ENCODE measurements at places on chromosomes 3 and 15.
A peak's percentile ranks its signal among the peaks of the same experiment; 100 is the strongest.

GRCh38 chr15:91517491-91518200 lies 335.9 kb upstream of the SLCO3A1 start:
- DNase-seq = peak; percentile 75

- DNase-seq = no peak
Observed at GRCh38 chr15:41043276-41043951, 72.7 kb downstream of the INO80 start.

GRCh38 chr3:105394177-105394576 lies 27.5 kb downstream of the ALCAM start:
- no peak for DNase-seq

DNA sequence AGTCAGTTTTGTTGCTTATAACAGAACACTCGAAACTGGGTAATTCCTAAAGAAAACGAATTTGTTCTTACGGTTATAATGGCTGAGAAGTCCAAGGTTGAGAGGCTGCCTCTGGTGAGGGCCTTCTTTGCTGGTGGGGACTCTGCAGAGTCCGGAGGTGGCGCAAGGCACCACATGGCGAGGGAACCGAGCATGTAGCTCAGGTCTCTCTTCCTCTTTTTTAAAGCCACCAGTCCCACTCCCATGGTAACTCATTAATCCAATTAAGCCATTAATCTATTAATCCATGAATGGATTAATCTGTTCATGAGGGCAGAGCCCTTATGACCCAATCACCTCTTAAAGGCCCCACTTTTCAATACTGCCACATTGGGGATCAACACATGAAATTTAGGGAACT lies 50.0 kb downstream of the ROPN1B start:
- DNase-seq = no peak

GRCh38 chr3:125141596-125142419 lies 70.7 kb downstream of the SLC12A8 start:
- peak; percentile 50 for DNase-seq

DNA sequence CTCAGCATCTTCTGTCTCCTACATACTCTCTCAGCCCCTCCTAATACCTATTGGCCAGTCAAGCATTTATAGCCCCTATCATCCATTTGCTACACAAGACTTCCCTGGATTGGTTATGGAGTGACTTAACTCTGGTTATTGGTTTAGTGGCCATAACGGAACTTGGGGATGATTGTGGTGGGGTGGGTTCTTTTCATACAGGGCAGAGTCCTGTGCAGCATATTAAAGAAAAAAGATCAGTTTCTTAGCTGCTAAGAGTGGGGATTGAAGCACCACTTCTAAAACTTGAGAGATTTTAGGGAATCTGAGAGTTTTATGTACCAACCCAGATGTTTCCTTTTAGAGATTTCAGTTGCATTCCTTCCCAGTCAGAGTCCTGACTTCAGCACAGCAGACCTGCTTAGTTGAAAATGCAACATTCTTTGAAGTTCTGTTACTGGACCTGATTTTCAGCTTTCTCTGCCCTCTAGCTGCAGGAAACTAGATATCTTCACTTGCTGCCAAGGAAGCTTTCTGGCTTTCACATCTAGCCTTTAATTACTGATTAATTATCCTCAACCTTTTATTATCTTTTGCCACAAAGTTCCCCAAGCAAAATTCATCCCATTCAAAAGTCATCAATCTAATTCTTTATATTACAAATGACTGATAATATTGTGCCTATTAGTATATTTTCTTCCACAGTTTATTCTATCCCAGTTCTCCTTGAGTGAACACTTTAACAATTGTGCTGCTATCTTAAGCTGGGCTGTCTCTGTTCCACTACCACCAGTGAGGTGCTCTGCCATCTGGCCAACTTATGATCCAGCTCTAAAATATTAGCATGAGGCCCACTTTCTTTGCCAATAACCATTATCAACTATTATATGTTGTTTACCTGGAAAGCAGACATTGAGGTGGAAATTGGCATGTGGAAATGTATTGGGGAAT lies 906.0 kb upstream of the ALCAM start:
- DNase-seq = peak; percentile 64

DNA sequence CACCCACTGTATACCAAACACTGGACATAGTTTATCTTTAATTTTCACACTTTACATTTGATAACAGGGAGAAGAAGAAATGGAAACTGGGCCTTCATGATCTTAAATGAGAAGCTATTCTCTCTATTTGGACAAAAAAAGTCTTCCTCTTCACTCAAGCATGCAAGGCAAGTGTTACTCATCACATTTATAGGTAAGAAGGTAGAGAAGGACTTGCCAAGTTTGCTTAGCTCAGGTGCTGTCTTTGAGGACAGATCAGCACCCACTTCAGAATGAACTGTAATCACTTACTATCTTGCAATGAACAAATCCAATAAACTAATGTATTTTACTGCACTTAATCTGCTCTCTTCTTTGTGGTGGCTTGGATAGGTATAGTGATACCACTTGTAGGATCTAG lies 1.1 kb upstream of the MYH15 start:
- DNase-seq = peak; percentile 52

DNA sequence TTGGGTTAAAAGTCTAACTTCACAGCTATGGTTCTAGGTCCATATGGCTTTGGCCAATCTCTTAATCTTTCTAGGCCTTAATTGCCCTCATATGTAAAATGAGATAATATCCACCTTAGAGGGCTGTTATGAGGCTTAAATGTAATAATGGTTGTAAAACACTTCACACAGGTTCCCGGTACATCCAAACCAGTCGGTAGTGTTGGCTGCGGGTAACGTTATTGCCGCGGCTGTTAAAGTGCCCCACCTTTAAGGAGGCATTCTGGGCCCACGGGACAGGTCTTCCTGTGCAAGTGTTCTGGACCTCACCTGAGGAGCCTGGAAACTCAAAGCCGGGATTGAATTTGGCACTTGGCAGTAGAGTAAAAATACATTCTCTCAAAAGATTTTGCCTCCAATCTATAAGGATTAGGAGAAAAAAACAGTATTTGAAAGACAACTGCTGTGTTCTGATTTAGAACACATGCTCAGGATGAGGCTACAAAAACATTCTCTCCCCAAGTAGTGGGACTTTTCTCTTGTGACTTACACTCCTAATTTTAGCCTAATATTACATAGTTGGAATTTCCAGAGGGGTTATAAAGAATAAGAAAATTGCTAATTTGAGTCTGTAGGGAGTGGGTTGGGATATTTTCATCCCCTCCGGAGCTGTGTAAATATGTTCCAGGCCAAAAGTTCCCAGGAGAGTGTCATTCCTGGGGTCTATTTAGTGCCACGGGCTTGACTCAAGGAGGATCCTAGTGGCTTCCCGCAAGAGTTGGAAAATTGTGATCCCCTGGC lies 44.9 kb upstream of the TSEN2 start:
- DNase-seq = no peak

DNA sequence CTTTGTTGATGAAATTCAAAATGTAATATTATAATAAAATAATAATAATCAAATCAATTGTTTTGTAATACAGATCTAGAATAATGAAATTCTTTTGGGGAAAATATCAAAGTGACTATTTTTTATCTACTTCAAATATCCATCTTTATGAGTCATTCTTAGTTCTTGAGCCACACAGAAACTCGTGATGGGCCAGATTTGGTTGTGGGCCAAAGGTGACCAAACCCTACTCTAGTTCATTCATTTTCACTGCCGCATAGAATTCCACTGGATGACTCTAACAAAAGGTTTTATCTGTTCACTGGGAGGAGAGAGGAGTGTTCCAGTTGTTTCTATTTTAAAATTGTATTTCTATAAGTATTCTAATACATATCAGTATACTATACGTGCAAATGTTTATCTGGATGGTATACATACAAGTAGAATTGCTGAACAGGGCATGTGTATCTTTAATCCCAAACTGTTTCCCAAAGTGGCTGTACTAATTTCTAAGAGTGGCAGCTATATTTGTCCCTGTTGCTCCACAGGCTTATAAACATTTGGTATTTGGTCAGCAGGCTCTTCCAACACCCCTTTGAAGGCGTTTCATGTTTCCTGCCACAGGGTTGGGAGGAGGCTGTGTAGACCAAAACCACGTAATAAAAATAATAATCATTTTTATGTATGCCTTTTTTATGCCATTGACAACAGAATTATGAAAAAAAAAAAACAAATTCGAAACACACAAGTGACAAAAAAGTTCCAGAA lies 7.3 kb upstream of the RTP3 start:
- no peak for DNase-seq
